ENCODE measurements at places on chromosomes 4 and X.

DNA sequence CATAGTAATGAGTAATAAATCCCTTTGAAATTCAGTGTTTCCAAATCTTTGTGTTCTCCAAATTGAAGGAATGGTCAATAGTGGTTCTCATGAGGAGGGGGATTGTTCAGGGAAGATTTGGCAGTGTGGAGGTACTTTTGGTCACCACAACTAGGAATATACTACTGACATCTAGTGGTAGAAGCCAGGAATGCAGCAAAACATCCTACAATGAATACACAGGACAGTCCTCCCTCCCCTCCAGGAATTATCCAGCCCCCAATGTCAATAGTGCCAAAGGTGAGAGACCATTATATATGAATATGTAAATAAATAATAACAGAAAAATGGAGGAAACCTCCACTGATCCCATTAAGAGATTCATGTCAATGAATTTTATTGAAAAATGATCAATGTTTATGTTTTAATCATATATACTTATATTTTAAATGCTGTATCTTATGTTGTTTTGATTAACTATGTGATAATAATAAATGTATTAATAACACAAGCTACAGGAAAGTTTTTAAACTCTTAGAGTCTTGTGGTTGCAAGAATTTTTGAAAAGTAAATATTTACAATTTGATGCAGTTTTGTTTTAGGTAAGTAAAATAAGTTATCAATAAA is 14.4 kb upstream of the FAM9A start:
- no peak for DNase-seq

DNA sequence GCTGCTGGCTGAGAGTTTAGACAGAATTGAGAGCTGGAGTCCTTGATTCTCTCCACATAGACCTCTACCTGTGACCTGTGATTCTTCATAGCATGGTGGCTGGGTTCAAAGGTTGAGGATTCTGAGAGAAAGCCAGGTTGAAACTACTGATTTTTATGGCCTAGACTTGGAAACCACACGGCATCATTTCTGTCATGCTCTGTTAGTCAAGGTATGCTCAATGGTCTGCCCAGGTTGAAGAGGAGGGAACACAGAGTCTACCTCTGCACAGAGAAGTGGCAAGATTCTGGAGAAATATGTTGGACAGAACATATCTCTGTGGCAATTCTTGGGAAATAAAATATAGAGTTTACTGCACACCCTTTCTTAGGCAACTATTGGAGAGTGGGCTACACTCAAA is 57.2 kb upstream of the CXorf66 start:
- DNase-seq = no peak

DNA sequence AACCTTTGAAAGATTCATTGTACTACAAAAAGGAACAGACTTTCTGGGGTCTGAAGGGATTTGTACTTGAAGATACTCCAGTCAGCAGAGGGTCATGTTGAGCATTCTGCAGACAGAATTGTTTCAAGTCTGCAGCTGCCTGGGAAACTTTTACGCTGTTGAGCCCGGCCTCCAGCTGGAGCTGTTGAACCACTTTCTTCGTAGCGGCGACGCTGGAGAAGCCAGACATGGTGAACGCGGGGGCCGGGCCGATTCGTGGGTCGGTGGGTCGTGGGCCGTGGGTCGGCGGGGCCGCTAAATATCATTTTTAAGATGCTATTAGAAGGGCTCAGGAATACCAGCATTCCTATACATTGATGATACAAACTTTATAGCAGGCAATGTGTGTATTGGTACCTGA is 12.0 kb upstream of the RTL9 start:
- DNase-seq = no peak

GRCh38 chr4:89820010-89820409 is 17.0 kb downstream of the SNCA start:
- no peak for DNase-seq

All from bone marrow (tissue), 2 donors.